ENCODE measurements at places on chromosomes 4 and X.

GRCh38 chrX:153667956-153668396, 5.6 kb downstream of the PNCK start:
- peak; percentile 65 for DNase-seq

GRCh38 chr4:1041147-1041935, 29.9 kb downstream of the FGFRL1 start:
- DNase-seq, result no peak

DNA sequence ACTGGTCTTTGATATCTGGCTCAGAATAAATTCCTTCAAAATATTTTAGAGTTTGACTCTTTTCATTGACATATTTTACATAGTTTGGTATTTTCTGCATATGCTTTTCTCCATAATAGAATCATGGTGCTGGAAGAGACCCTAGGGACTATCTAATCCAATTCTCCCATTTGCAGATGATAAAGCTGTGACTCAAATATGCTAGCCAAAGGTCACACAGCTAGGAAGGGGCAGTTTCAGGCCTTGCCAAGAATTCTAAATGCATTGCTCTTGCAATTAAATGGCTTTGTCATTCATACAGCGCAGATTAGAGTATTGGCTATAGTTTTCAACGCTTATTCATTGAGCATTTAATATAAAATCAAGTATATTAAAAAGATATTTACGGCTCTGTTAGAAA, 374.1 kb upstream of the RASGEF1B start:
- no peak for DNase-seq

- no peak for DNase-seq
Measured at GRCh38 chr4:11474146-11474545, 45.5 kb upstream of the HS3ST1 start.

- no peak for DNase-seq
Measured at GRCh38 chr4:78332976-78333375, 218.6 kb upstream of the ANXA3 start.

DNA sequence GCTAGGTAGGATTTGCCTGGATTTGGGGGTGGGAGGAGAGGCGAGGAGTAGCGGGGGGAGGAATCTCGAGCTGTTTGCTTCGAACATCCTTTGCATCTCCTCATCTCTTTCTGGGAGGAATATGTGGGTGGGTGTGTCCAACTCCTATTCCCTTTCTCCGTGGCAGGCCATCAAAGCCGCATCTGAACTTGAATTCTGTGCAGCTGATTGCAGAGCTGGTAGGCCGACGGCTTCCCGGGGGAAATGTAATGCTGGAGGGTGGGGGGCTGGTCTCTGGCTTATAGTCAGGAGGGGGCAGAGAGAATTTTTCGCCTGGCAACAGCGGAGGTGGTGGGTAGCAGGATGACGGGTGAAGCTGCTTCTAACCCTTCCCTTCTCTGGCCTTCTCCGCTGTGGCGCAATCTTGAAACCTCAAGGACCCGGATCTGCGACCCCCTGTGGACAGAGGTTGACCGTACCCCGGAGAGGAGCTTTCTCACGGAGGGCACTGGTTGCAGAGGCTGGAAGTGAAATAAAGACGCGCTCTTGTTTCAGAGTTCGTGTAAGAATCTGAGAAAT, 628 bp downstream of the ZCCHC12 start:
- DNase-seq, result no peak
